Astrocyte (in vitro differentiated cells and primary cell): ENCODE measurements at places on chromosomes 4 and X.

DNA sequence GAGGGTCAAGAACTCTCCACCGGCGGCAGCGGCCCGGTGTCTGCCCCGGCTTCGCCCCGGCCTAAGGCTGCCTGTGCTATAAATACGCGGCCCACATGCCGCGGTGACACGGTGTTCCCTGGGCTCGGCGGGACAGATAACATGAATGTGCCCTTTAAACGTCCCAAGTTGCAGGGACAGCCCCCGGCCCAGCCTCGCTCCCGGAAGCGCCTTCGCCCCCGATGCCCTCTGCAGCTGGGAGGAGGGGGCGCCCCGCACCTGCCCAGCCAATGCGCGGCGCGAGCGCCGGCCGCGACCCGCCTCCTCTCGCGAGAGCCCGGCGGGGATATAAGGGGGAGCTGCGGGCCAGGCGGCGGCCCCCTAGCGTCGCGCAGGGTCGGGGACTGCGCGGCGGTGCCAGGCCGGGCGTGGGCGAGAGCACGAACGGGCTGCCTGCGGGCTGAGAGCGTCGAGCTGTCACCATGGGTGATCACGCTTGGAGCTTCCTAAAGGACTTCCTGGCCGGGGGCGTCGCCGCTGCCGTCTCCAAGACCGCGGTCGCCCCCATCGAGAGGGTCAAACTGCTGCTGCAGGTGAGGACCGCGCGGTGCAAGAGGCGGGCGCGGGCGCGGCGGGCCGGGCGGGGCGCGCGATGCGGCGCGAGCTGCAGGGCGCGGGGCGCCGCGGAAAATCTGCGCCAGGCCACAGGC, at the start of gene SLC25A4:
Gene SLC25A4, plus strand, starts transcription at position 355 of the 689 bp plus-strand sequence. Its CDS starts 107 bp downstream, at position 462.
- peak; percentile 36 for DNase-seq

GRCh38 chr4:8754634-8755589, 116.7 kb downstream of the HMX1 start:
- no peak for DNase-seq

DNA sequence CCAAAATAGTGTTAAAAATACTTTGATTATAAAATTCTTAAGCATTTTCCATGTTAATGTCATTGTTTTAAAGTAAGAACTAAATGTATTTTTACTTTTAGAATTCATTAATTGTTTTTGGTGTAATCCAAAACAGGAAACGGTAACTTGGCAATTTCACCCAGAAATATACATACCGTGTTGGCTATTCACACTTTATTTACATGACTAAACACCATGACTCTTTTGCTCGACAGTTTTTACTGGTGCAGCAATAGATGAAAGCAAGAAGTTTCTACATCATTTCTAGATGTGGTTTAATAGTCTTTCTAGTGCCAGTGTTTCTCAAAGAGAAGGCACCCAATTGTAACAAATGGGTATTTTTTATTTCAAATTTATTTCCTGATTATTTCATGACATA, 25.6 kb upstream of the MAGEA1 start:
- DNase-seq = no peak

- no peak for DNase-seq
These were observed 650.0 kb upstream of the HTR2C start for GRCh38 chrX:113933931-113934330.

GRCh38 chrX:153744210-153745066, 19.6 kb upstream of the PLXNB3 start:
- DNase-seq = no peak

GRCh38 chr4:129064717-129065116, 28.6 kb downstream of the SCLT1 start:
- DNase-seq = peak; percentile 73
